T-helper 17 cell (primary cell): ENCODE measurements at places on chromosomes 3 and 15.

- DNase-seq, result no peak
Measured at GRCh38 chr3:58119186-58119585, 91.6 kb downstream of the DNASE1L3 start.

- DNase-seq, result no peak
Measured at GRCh38 chr3:180048103-180048502, 11.4 kb upstream of the PEX5L start.

- no peak for DNase-seq
Measured at GRCh38 chr15:22887157-22887951, 48.9 kb downstream of the NIPA2 start.

DNA sequence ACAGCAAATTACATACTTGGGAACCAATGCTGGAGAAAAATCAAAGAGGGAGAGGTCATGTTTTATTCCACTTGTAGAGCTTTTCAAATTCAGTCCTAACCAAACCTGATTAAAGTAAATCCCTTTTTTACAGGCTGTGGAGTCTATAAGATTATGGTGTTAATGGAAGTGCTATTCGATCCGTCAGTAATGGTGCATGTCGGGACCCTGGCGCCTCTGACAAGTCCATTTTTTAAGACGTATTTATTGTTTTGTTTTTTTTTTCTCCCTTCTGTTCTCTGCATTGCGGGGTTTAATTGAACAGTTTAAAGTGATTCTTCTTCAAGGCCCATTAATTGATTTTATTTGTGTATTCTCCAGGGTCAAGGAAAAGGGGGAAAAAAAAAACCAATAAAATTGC, 725.9 kb downstream of the TUSC7 start:
- no peak for DNase-seq

DNA sequence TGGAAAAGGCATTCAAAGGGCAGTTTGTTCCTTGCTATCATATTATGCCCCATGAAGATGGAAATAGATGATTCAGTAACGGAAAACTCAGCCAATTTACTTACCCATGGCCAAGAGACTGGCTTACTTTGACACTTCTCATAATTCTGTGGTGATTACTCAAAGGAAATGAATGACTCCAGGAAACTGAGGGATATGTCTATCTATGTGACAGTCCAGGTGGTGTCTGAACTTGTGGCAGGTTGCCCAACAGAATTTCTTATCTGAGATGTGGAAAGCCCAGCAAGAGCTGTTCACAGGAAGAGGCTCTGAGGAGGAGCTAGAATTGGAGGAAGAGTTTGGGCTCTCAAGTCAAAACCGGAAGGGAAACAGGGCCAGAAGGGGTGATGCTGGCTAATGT, 91.2 kb downstream of the KCNAB1 start:
- no peak for DNase-seq

- DNase-seq, result no peak
Measured at GRCh38 chr15:25668236-25668795, 194.8 kb downstream of the ATP10A start.

- no peak for DNase-seq
Measured at GRCh38 chr3:143839980-143840379, 8.3 kb downstream of the SLC9A9 start.

GRCh38 chr15:48559285-48559684, 86.2 kb downstream of the FBN1 start:
- DNase-seq, result no peak

DNA sequence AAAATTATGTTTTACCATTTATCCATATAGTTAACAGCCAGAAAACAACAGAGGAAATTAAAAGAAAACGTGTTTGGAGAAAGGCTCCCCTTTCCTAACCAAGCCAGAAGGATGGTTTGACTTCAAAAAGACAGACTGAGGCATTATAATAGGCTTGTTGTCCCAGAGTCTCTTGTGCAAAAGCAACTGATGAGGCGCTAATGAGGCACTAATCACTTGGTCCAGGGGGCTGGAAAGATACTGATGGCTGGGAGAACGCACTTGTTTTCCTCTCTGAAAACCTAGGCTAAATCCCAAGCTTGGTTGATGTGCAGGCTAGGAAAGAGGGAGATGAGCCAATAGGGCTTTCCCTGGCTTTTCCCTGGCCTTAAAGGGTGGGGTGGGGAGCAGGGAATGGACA, 389.6 kb downstream of the NTRK3 start:
- DNase-seq, result no peak

- no peak for DNase-seq
Measured at GRCh38 chr15:67900621-67901147, 60.8 kb upstream of the RNU6-1 start.

- no peak for DNase-seq
Measured at GRCh38 chr15:61049028-61049427, 180.1 kb downstream of the RORA start.

DNA sequence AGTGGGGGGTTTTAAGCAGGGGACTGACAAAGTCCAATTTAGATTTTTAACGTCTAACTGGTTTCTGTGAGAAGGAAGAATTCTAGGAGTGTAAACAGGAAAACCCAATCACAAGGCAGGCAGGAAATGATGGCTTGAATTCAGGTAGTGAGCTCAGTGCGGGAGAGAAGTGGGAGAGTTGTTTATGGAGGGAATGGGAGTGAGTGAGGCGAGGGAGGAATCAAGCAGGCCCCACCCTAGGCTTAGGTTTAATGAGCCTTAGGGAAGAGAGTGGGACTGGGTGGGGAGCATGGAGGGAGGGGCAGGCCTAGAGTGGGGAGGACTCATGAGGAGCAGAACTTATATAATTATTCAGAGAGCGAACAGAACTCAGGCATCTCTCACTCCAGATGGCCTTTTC, 17.9 kb downstream of the VIPR1 start:
- no peak for DNase-seq
